HepG2 (cell line): ENCODE measurements at places on chromosomes 13 and 19.
A peak's percentile ranks its signal among the peaks of the same experiment; 100 is the strongest.

- no peak for DNase-seq
Measured at GRCh38 chr13:80118506-80118905, 222.4 kb downstream of the SPRY2 start.

- DNase-seq: no peak
Measured at GRCh38 chr19:46952874-46953273, 66.8 kb upstream of the NPAS1 start.

GRCh38 chr19:57058871-57059270 is 60.9 kb upstream of the USP29 start:
- no peak for DNase-seq

- no peak for DNase-seq
Measured at GRCh38 chr19:5947435-5947834, 30.5 kb downstream of the RANBP3 start.

GRCh38 chr19:7280940-7281666 is 13.1 kb downstream of the INSR start:
- no peak for DNase-seq

DNA sequence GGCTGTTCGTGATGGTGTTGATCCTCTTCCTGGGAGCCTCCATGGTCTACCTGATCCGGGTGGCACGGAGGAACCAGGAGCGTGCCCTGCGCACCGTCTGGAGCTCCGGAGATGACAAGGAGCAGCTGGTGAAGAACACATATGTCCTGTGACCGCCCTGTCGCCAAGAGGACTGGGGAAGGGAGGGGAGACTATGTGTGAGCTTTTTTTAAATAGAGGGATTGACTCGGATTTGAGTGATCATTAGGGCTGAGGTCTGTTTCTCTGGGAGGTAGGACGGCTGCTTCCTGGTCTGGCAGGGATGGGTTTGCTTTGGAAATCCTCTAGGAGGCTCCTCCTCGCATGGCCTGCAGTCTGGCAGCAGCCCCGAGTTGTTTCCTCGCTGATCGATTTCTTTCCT is 12.2 kb upstream of the C19orf33 start:
- no peak for DNase-seq

GRCh38 chr19:3849092-3849491 is 19.7 kb downstream of the ZFR2 start:
- peak; percentile 33 for DNase-seq

DNA sequence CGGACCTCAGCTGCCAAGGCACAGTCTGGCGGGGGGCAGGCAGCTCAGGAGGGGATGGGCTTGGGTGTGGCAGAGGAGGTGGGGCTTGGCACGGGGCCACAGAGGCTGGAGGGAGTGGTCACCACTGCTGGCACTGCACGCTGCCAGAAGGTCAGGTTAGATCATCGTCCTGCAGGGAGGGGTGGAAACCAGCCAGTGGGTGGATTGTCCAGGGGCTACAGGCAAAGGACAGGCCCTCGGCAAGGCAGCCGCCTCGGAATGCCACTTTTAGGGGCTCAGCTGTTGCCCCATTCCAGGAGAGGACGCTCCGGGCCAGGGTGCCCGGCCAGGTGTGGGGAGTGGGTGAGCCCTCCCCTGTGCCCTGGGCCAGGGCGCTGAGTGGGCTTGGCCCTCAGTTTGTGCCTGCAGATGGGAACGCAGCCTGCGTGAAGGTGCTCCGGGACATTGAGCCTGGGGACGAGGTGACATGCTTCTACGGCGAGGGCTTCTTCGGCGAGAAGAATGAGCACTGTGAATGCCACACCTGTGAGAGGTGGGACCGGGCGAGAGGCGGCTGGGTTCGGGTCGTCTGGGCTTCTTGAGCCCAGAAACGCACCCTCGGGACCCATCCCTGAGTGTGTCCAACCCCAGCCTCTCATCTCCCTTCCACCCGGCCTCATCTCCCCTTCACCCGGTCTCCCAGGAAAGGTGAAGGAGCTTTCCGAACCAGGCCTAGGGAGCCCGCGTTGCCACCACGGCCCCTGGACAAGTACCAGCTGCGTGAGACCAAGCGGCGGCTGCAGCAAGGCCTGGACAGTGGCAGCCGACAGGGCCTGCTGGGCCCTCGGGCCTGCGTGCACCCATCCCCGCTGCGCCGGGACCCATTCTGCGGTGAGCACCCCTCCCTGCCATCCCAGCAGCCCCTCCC is 6.4 kb downstream of the KMT5C start:
- DNase-seq: no peak

- no peak for DNase-seq
Measured at GRCh38 chr13:108755083-108755482, 125.7 kb downstream of the MYO16 start.

DNA sequence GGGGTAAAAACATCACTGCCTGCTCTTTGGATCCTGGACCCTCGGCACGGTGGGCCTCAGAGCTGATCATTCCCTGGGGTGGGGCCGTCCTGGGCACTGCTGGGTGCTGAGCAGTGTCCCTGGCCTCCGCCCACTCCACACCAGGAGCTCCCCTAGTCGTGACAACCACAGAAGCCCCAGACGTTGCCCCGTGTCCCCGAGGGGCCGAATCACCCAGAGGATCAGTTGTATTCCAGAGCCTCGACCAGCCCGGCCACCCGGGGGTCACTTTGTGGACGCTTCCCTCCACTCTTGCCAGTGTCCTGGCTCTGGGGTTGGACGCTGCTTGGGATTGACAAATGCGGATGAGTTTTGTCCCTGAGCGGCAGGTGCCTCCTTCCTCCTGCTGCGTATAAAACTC is 10.2 kb downstream of the C2CD4C start:
- DNase-seq: no peak

DNA sequence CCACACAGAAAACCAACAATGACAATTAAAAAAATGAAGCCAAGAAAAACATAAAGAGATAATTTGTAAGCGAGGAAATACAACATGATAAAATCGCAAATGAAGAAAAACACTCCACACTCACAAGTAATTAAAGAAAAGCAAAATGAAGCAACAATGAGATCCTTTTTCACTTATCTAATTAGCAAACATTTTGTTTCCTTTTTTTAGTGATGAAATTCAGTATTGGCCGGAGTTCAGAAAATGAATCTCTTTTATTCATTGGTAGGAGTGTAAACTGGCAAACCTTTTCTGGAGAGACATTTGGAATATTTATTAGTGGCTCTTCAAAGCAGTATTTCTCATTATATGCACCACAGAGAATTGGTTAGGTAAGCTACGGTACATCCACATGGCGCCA is 70.6 kb upstream of the POMP start:
- no peak for DNase-seq

DNA sequence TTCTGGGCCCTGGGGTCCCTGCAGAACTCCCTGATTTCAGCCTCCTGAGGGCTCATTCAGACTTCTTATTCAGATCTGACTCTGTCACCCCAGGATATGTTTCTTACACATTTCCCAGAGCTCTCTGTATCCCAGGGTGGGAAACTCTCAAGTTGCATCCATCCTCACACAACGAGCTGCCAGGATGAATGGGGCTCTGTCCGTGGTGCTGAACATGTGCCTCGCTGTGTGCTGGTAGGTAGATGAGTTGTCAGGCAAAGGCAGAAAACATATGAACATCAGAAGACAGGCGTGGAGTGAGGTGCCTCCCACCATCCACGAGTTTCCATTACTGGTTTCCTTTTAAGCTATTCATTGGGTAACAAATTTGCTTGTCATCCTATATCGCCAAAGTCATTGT is 11.4 kb upstream of the IGFL1 start:
- peak; percentile 23 for DNase-seq

DNA sequence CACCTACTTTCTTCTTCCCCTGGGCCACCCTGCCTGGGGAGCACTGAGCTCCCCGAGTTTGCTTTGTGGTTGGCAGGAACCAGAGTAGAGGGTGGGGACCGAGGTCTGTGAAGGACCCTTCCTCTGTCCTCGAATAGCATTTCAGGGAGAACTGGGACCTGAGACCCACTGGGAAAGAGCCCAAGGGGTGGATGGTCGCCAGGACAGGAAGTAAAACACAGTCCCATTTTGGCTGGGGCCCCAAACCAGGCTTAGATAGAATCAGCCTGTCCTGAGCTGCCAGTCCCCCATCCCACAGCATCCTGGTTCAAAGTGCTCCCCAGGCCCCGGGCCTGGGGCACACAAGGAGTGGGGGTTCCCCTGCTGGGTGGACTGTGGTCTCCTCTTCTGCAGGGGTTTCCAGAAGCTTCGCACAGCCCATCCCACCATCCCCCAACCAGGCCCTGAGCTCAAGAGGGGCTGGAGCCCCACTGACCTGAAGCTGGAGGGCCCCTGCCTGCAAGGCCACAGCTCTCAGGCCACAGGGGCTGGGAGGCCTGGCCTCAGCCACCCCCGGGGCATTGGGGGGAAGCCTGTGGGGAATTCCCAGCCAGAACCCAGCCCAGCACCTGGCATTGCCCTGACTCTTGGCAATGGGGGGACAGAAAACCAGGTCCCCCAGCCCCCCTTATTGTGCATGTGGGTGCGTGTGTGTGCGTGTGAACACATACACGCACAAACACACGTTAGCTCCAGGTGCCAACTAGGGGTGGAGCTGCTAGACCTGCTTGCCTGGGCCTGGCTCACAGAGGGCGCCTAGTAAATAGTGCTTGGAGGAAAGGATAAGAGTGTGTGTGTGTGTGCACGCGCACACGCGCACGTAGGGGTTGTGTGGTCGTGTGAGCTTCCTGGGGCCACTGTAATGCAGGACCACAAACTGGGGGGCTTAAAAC is 995 bp upstream of the MKNK2 start:
- no peak for DNase-seq

DNA sequence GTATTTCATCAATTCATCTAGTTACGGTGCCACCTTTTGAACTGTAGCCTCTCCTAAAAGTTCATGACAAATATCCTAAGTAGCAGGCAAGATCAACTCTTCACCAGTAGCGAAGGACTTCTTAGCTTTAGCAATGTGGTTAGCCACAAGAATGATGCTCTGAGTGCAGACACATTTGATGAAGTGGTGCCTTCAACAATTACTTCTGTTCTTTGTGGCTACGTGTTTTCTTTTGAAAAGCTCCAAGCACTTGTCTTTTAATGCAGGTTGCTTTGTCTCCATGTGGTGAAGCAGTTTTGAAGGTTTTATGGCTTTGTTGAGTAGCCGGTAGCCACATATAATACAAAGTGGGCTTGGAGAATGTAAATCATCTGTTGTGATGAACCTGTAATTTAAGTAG is 194.7 kb downstream of the B3GLCT start:
- no peak for DNase-seq

DNA sequence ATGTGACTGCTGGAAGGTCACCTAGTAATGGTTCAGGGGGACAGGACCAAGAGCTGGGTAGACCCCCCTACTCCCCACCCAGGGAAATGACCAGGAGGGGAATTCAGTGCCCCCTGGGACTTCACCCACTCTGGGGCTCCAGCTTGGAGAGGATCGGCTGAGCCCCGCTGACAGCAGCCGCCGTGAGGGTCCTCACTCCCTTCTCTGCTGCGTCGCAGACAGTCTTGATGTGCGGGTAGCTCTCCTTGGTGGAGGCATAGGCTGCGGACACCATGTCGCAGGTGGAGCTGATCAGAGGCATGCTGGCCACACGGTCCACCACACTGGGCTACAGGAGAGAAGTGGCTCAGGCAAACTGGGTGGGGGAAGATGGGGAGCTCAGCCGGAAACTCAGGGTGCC is 7.8 kb downstream of the PLIN3 start:
- no peak for DNase-seq

DNA sequence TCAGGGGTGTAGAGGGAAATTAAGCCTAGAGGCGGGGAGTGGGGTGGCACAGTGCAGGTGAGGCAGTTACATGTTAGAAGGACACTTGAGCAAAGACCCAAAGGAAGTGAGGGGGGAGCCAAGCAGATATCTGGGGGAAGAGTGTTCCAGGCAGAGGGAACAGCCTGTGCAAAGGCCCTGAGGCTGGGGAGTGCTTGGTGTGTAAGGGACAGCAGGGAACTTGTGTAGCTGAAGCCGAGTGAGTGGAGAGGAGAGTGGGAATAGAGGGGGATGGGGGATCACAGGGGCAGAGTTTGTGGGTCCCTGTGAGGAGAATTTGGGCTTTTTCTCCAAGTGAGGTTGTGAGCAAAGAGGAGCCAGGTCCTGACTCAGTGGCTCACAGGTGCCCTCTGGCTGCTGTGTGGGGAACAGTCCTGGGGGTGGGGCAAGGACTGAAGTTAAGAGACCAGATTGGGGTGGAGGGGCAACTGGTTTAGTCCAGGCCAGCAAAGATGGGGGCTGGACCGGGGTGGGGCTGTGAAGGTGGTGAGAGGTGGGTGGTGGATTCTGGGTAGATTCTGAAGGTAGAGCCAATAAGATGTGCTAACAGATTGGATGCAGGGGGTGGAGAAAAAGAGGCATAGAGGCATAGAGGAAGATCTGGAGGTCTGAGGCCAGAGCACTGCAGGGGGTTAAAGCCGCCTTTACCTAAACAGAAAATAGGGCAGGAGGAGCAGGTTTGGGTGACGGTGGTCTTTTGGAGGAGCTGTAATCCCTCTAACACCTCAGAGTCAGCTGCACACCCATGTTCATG is 75.3 kb downstream of the CACNA1A start:
- peak; percentile 33 for DNase-seq

DNA sequence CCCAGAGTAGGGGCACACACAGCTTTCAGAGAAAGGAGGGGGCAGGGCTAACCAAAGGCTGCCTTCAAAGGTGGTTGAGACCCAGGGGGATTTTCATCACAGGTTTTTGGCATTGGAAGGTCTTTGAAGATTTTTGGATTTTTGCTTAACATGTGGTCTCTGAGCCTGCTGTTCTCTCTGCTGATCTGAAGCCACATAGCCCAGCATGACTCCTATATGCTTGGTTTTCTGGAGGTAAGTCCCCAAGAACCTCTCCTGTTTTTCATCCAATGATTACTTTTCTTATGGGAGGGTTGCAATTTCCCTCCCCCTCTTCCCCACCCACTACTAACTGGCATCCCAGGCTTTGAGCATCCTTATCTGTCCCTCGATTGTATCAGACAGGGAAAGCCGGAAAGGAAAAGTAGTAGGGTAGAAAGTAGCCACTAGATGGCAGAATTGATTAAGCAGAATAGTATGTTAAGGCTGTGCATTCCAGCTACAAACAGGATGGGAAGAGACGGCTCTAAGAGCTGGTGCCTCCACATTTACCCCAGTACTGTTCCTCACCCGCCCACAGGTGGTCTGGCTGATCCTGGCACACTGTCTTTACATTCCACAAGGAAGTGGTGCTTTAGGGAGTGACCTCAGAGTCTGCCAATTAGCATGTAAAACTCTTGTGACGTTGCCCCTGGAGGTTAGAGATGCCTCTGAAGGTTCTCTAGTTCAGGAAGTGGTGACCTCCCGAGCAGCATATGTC is 218.9 kb upstream of the EDNRB start:
- DNase-seq: peak; percentile 58

GRCh38 chr13:106802917-106803316 is 235.0 kb upstream of the ARGLU1 start:
- DNase-seq: no peak

- peak; percentile 25 for DNase-seq
Measured at GRCh38 chr19:45271735-45272108, 20.7 kb downstream of the MARK4 start.

GRCh38 chr13:96652506-96652905 is 341.8 kb downstream of the OXGR1 start:
- no peak for DNase-seq
